ENCODE measurements at places on chromosomes 3 and 15.

DNA sequence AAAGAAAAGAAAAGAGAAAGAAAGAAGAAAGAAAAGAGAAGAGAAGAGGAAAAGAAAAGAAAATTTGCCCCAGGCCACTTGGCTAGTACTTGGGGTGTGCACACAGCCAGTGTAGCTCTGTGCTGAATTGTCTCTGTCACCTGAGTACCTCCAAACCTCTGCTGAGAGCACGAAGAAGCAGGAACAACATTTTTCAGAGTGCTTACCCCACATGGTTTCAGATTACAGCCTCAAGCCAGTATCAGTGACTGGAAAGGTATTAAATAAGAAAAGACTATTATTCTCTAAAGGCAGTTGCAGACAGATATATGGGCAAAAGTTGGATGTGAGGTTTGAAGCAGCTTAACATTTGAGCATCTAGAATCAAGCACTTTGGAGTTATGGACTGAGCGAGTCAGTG, 113.3 kb upstream of the PHLDB2 start:
- no peak for DNase-seq

DNA sequence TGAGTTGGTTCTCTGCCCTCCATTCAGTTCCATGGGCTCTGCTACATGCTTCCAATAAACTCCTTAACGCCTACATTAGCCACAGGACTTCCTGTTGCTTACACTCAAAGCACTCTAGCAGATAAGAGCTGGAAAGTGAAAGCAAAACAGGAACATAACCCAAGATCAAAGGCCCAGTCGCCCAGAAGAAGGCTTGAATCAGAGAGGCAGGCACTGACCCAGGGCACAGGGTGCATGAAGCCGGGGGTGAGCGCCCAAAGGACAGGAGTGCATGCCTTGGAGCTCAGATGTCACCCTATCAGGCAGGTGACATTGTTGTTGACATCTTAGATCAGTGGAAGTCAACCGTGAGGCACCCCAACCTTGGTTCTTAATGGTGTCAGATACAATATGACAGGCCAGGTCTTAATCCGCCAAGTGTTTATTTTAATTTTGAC, 235.1 kb downstream of the UACA start:
- DNase-seq: no peak

GRCh38 chr3:50212502-50212901, 7.4 kb downstream of the SLC38A3 start:
- DNase-seq: no peak

- DNase-seq: no peak
Measured at GRCh38 chr3:160586679-160587078, 21.3 kb upstream of the KPNA4 start.

DNA sequence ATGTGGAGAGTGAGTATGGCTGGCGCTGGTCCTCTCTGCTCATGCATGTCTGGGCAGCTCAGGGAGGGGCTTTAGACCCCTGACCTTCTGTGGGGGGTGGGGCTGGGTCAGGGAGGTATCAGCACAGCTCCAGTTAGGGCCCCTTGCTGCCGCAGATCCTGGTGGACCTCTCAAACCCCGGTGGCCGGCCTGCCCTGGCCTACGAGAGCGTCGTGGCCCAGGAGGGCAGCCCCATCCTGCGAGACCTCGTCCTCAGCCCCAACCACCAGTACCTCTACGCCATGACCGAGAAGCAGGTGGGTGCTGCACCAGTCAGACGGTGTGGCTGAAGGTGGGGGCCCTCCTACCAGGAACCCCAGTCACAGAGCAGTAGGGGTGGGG, 20.2 kb downstream of the PLXNA1 start:
- DNase-seq: no peak

DNA sequence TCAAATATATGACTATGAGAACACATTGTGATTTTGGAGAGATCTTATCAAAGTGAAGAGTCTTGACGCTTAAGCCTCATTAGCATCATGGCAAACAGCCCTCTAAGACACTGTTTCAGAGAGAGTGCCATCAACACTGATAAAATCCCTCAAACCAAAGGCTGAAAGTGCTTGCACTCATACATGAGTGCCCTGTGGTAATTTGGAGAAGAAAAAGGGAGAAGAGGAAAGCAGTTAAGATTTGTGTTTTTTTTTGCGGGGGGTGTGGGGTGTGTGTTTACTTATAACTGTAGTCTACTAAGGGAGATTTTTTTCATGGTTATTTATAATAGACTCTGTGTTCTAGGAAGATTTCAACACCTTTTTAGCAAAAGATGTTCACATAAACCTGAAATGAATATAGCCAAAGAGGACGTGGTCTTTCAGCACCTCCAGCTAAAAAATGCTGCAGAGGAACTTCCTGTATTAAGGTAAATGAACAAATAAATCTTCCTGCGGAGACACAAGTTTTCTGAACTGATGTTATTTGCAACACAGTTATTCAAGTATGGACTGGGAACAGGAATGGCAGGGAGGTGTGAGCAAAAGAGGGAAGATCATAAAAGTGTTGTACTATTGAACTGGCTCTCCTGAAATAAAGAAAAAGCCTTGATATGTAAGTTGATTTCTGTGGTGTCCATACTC, 81.9 kb upstream of the TGFBR2 start:
- DNase-seq: no peak

- DNase-seq: no peak
Measured at GRCh38 chr3:18444595-18445400, 19.7 kb upstream of the SATB1 start.

DNA sequence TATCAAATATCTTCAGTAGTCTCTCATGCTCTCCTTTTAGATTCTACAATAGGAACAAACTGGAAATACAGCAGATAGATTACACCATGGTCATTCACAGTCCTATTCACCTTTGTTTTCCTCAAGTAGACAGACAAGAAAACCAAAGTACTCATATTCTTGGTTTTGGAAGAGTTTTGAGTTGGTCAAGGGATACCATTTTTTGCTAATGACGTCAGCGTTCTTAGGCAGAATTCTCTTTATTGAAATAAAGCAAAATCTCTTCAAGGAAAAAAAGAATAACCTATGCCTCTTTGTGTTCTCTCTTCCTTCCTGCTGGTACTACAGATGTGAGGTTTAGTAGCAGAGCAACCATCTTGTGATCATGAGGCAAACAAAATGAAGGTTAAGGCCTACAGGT, 268.3 kb upstream of the PDZRN3 start:
- no peak for DNase-seq

DNA sequence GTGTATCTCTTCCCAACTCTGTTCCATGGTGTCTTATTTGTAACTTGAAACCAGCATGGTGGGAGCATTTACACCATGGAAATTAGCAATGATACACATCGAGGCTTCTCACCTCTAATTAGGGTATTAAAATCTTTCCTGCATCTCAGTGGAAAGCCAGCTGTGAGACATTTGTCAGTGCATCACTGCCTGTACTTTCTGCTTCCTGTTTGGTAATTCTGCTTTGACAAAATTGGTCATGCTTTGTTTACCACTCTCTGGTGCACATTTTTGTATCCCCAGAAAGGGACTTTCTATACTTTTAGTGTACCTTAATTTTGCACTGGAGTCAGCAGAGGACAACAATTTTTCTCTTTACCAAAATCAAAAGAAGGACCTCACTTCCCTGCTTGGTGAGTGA, 402.1 kb downstream of the PDCD6IP start:
- no peak for DNase-seq

- DNase-seq: no peak
Measured at GRCh38 chr3:105967117-105967516, 98.3 kb upstream of the CBLB start.

DNA sequence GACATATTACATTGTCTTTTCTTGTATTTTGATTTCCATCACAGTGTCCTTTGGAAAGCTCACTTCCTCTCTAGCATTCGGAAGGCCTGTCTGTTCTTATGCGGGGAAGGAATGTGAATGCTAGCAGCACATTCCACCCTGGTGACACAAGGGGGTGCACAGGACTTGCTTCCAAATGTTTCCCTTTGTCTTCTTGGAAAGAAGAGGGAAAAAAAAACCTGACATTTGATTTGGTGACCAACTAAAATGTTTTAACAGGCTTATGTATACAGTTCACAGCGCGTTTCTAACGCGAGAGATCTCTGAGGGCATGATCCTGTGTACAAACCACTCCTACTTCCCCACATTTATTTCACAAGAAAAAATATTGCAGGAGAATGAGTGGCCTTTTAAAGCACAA, 107.6 kb upstream of the FXR1 start:
- no peak for DNase-seq

DNA sequence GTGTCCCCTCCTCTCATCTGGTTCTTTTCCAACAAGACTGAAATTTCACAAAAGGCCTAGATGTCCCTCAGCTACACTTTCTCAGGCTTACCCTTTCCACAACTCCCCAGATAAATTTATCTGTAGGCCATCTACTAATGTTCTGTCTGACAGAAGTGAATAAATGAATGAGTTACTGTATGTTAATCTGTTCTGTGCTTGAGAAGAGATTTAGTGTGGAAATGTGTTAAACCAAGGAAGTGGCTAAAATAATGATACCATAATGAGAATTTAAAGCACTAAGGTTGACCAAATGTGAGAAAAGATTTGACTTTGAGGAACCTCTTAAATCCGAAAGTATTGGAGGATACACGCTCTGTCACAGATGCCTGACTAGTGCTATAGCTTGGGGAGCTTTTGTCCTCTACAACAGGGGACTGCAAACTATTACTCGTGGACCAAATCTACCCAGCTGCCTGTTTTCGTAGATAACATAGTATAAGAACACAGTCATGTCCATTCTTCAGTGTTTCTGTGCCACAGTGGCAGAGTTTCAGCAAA, 74.8 kb upstream of the P2RY1 start:
- DNase-seq: no peak

- no peak for DNase-seq
Measured at GRCh38 chr3:81951106-81951505, 189.7 kb upstream of the GBE1 start.

GRCh38 chr15:75720787-75721479, 8.3 kb upstream of the CSPG4 start:
- no peak for DNase-seq

DNA sequence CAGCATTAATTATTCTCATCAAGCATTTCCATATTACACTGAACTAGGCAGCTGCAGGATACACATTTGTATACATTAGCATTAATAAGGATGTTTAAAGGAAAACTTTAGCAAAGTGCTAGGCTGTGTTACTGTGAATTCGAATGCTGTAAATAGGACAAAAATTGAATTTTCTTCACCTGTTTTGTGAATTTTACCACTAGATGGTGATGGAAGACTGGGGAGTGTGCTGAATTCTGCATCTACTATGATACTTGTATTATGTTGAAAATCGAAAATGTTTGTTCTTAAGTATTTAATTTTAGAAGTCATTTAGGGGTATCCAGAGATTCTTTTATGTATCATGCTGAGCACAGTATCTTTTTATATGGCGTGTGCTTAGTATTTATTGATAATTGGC, 12.3 kb upstream of the P2RY14 start:
- no peak for DNase-seq

DNA sequence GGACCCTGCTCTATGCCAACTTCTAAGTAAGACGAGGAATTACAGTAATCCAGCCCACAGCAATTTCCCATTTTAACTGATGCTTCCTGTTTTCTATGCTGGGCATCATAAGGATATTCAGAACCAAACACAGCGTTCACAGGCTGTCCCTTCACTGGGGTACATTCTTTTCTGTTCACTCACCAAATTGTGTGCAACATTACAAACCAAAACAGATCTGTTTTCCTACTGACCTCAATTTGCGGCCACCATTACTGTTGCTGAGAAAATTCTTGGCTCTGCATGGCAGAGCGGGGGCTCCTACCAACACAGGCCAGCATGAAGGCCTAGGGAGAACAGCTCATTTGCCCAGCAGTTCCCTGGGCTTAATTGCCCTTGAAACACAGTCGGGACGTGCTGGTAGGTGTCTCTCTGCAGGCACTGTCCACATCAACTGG, 76.5 kb downstream of the MYO1E start:
- DNase-seq: no peak

- DNase-seq: no peak
Measured at GRCh38 chr15:78338781-78339180, 1.4 kb upstream of the CRABP1 start.

All from stimulated activated CD8-positive, alpha-beta memory T cell treated with anti-CD3 and anti-CD28 coated beads, Interleukin-15, amount 100 ng/mL, for 1 hour (primary cell).